ENCODE measurements at places on chromosomes 11 and 22.

GRCh38 chr11:120399307-120399706 lies 63.1 kb downstream of the ARHGEF12 start:
- DNase-seq: no peak

- DNase-seq: no peak
These were observed 120.2 kb downstream of the METTL15 start for GRCh38 chr11:28228196-28228895.

DNA sequence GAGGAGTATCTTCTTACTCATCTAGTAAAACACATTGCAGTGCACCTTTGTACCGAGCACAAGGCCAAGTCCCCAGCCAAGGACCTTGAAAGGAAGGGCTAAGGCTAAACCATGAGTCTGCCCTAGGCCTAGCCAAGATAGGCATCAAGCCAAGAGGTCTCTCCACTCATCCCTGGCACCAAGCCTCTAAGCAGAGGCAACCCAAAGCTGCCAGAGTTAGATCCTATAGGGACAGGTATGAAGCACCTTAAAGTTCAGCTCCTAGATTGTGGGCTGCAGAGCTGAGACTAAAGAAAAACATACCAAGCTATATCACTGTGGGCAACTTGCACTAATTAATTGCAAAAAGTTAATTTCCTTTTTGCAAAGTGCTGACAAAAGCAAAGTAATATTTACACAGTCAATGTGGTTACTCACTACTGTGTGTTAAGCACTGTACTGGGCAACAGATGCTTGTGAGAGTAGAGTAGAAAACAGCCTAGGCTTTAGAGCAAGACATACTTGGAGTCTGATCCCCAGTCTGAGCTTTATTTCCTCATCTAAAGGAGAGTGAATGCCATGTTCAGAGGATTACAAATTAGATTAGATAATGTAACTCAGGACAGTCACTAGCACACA lies 7.2 kb downstream of the COA4 start:
- no peak for DNase-seq

DNA sequence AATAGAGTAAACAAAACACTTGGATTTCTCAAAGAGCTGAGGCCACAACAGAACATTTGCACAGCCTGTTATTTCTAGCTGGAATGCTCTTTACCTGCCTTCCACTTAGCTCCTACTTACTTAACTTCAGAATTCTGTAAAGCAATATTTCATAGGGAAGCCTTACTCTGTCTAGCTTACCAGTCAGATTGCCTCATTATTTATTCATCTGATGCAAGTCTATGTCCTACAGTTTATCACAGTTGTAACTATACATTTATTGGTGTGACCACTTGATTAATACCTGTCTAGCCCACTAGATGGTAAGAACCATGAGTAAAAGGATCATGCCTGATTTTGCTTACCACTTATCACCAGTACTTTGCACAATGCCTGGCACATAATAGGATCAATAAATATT lies 56.1 kb upstream of the ME3 start:
- DNase-seq: no peak

DNA sequence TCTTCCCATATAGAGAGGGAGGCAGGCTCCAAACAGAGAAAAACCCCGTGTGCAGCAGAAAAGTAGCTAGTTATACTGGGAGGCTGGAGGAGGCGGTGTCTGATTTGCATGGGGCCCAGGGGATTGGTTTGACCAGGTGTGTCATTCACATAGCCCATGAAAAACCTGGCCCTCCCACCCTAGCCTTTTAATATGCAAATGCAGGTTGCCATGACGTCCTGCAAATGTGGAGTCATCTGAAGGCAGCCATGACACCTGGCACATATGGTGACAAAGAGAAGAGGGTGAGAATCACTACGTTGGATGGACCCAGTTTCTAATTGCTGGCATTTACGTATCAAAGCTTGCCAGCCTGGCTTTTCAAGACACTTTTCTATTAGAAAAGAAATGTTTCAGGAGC lies 57.8 kb downstream of the FAM181B start:
- no peak for DNase-seq

- no peak for DNase-seq
These were observed 66.6 kb downstream of the KCNC1 start for GRCh38 chr11:17801166-17801565.

- DNase-seq: peak; percentile 88
These were observed 22.6 kb upstream of the PKNOX2 start for GRCh38 chr11:125141686-125142535.

GRCh38 chr22:27125539-27125938 lies 468.2 kb downstream of the MIAT start:
- DNase-seq: no peak

DNA sequence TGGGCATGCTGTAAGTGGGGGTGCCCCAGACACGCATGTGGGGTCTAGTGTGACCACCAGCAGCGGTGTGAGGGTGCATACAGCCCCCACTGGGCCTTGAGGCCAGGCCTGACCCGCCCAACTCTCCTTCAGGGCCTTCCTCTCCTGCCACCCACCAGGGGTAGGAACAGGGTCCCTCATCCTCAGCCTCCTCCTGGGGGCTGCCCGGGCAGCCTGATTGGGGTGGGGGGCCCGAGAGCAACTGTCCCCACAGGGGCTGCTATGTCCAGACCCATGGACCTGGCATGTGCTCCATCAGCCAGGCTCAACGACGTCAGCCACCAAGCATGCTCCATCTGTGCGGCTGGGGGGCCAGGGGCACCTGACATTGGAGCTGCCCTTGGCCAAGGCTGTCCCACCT lies 27.2 kb downstream of the RTN4R start:
- DNase-seq: no peak

- no peak for DNase-seq
These were observed 71.4 kb upstream of the B3GNT6 start for GRCh38 chr11:76962583-76963416.

DNA sequence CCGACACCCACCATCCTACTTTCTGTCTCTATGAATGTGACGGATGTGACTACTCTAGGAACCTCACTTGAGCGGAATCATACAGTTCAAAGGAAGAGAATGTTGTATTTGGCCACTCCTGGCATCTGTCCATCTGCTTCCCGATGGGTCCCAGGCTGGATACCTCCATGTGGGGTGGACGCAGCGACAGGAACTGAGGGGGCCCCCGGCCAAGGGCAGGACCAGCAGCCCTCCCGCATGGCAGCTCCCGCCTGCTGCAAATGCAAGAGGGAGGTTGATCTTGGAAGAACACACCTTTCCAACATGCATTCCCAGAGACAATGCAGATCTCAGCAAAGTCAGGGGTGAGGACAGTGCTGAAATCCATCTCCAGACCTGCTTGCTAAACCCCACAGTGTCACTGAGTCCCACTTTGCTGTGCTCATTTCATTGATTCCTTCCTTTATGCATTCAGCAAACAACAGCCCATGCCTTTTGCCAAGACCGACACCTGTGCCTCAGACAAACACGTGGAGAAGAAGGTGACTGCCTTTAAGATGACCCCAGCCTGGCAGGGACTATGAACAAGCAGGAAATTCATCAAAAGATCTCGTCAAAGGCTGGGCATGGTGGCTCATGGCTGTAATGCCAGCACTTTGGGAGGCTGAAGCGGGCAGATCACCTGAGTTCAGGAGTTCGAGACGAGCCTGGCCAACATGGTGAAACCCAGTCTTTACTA lies 246.2 kb downstream of the CTTN start:
- no peak for DNase-seq

DNA sequence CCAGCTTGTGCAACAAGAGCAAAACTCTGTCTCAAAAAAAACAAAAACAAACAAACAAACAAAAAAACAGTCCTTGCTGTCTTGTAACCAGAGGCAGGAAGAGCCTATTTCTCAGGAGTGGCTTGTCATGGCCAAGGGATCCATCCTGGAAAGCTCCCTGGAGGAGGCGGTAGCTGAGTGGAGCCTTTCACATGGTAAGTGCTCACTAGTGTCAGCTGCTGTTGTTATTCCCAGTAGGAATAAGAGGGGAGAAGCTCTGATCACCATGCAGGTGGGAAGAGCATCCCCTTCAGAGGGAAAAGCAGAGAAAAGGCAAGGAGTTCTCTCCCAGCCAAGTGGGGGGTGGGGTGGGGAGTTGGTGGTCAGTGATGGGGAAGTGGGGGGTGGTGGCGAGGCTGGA lies 54.6 kb upstream of the WNT7B start:
- DNase-seq: no peak

DNA sequence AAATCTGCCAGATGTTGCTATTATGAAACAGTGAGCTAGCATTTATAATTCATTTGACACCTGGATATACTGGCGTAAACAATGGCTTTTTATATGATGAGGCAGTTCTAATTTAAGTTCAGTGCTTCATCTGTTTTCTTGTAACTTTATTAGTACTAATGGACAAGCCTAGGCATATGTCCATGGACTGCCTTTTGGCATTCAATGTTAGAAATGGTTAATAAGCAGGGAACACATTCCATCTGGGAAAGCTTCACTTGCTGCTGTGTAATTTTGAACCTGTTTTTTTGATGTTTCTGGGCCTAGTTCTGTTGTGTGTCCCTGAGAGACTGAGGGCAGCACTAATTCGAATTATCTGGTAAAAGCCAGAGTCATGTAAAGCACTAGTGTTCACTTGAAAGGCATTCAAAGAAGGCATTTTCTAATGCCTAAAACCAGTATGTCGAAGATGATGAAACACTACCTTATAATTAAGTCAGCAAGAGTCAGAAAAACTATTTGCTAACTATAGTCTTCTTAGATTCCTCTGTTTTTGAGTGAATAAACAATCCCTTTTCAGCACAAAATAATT lies 138.5 kb downstream of the SWAP70 start:
- no peak for DNase-seq

GRCh38 chr11:26931248-26931631 lies 62.7 kb upstream of the FIBIN start:
- no peak for DNase-seq

DNA sequence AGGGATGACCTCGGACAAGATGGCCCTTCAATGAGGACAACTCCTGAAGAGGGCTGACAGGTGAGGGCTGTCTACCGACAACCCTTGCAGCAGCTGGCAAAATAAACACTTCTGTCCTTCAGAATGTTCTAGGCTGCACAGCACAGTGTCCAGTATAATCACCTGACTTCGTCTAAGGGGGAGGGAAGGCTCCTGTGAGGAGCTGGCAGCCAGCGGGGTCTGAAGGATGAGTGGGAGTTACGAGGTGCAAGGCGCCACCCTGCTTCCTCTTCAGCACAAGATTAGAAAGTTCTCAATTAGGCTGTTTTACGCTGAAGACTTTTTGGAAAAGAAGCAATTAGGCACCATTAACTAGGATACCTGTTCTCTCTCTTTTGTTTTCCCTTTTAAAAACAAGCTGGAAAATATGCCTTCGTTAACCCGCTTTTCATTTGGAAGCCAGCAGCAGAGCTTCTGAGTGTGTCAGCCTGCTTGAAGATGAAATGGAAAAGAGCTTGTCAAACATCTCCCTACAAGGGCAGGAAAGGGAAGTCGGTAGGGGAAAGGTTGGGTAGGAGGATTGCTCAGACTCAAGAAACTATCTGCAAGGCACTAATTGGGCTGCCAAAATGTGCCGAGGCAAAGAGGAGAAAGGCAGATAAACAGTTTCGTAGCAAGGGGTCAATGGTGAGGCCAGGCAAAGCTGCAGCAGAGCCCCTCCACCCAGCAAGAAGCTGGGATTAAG lies 592.2 kb upstream of the CADM1 start:
- no peak for DNase-seq

DNA sequence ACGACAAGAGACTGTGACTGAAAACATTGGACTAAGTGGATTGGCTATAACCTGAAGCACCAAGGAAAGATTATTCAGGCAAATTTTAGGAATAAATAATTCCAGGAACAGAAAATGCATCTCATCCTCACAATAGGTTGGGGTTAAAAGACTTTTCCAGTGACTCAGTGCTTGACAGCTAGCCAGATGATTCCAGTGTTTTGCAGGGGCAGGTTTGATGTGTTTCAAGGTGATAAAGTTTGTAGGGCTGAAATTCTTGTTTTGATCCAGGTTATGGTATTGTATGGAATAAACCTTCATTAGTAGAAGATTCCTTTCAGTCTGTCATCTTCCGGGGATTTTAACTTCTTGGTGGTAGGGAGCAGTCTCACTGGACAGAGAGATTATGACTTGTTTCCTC lies 2.3 kb downstream of the EXT2 start:
- no peak for DNase-seq

- no peak for DNase-seq
These were observed 2.6 kb upstream of the ME3 start for GRCh38 chr11:86675017-86675416.

GRCh38 chr11:65100674-65101350 lies 4.8 kb downstream of the VPS51 start:
- DNase-seq: no peak

GRCh38 chr22:29244785-29245625 lies 22.8 kb downstream of the RHBDD3 start:
- no peak for DNase-seq

DNA sequence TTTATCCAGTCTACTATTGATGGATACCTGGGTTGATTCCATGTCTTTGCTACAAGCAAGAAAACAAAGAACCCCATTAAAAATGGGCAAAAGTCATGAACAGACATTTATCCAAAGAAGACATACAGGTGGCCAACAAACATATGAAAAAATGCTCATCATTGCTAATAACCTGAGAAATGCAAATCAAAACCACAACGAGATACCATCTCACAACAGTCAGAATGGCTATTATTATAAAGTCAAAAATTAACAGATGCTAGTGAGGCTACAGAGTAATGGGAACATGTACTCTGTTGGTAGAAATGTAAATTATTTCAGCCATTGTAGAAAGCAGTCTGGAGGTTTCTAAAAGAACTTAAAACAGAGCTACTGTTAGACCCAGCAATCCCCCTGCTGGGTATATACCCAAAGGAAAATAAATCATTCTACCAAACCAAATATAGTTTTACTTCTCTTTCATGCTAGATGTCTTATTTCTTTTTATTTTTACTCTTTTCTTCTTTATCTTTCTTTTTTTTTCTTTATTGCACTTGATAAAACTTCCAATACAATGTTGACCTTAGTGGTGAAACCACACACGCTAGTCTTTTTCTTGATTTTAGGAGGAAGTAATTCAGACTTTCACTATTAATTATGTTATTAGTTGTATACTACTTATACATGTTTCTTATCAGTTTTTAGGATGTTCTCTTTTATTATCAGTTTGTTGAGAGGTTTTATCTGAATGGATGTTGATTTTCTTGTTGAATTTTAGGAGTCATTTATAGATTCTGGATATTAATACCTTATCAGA lies 14.3 kb downstream of the TRIM22 start:
- no peak for DNase-seq

DNA sequence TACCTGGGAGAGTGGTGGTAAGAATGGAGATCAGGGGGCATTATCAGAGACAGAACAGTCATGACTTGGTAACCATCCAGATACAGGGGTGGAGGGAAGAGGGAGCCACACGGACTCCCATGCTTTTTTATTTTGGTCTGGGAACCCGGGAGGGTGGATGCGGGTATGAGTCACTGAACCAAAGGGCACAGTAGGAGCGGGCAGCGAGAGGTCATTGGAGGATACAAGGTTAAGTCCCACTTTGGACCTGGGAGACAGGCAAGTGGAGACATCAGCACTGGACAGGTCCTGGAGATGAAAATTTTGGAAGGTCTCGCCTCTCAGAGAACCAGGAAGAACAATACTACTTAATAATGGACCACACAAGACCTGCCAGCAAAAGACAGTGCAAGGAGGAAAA lies 6.7 kb downstream of the HDHD5 start:
- DNase-seq: no peak
